ENCODE measurements at places on chromosomes 12 and 14.
A peak's percentile ranks its signal among the peaks of the same experiment; 100 is the strongest.

GRCh38 chr14:75229661-75230139 lies 48.9 kb upstream of the FOS start:
- DNase-seq, result no peak

DNA sequence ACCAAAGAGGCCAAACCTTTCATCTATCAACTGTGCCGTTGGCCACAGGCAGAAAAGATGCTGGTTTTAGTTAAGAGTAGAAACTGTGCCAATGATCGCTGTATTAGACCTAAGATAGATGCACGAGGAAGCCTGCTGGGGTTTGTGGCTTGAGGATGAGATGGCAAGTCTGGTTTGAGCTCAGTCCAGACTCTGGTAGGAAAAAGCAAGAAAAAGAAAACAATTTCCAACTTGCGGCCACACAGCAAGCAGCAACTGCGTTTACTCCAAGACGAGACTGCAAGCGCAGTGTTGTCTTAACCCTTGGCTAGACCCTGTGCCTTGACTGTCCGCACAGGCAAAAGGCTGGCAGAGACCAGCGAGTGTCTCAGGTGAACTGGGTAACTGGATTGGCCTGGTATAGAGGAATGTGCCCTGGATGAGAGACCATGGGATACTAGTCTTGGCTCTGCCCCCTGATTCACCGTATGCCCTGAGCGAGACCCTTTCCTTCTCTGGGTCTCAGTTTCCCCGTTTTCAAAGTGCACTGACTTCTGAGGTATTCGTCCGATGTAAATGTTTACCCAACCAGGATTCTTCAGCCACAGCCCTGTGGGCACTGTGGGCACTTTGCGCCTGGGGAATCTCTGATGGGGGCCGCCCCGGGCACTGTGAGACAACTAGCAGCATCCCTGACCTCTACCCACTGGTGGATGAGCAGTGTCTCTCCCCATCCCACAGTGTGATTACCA lies 113.4 kb downstream of the DICER1 start:
- DNase-seq, result no peak

DNA sequence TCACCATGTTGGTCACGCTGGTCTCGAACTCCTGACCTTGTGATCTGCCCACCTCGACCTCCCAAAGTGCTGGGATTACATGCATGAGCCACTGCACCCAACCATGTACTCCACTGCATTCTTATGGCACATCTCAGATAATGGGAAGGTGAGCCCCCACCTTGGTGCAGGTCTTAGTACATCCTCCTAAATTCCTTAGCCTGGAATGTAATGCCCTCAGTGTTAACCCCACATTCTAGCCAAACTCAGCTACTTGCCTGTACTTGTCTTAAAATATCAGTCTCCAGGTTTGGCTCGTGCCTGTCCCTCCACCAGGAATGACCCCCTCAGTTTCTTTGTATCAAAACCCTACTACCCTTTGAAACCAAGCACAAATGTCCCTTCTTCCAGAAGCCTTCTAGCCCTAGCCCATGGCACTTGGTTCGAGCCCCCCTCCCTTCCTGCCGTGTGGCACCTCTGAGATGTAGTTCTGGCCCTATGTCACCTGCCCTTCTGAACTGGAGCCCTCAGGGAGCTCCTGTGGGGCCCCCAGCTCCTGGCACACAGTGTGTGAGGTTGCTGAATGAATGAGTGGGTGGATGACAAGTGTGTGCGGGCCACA lies 8.4 kb downstream of the KCNH3 start:
- DNase-seq, result no peak

DNA sequence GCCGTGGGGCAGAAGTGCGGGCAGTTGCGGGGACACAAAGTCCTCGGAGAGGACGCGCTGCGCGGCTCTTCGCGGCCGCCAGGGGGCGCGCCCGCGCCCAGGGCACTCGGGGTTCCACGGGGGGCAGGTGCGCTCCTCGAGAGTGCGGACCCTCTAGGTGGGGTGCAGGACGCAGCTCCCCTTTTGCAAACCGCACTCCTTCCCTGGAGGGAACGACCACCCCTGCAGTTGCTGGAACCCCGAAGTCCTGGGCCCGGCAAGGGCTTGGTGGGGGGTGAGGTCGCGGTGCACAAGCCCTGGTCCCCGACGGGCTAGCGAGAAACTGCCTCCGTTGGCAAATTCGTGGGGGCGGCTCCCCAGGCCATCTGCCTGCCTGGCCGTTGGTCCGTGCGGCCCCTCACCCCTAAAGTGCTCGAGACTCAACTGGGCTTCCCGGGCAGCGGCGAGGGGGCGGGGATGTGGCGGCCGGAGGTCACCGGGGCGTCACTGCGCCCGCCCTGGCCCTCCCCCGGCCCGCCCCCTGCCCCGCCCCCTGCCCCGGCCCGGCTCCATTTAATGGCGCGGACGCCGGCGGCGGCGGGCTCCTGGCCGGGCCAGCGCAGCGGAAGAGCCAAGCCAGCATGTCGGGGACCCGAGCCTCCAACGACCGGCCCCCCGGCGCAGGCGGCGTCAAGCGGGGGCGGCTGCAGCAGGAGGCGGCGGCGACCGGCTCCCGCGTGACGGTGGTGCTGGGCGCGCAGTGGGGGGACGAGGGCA lies at the start of gene ADSS1:
TSS of gene ADSS1 (plus strand) at position 579 of the 756 bp plus-strand sequence. CDS start at position 621, 42 bp downstream.
- no peak for DNase-seq

GRCh38 chr14:98900798-98901197 lies 371.2 kb downstream of the BCL11B start:
- DNase-seq, result no peak

DNA sequence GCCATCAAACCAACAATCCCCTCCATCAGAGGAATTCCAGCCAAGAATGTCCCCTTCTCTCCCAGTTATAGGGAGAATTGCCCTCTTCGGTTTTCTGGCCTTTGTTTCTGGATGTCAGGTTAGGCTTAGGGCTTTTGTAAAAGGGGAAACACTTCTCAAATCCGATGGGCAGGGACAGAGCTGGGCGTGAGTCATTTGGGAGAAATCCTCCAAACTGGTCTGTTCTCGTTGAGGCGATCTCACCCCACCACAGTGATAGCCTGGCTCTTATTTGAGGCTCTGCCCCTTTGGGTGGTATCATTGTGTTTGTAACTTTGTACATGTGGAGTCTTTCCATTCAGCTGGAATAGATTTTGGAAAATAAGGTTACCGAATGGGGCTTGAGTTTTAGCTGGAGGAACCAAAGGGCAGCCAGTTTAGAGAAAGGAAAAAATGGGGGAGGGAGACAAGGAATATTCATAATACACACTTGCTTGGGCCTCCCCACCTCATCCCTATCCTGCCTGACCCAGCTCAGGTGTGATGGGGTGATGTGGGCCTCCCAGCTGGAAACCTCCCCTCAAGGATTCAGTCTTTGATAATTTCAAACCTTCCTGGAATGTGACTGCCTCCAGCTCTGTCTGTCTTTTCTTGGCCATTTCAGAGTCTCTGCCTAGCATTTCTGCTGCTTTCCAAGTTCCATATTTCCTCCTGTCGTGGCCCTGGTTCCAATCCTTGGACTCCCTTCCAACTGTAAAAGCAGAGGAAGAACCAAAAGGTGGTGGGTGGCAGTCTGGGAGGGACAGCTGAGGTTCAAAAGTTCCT lies 7.5 kb downstream of the HOXC4 start:
- DNase-seq, result no peak

DNA sequence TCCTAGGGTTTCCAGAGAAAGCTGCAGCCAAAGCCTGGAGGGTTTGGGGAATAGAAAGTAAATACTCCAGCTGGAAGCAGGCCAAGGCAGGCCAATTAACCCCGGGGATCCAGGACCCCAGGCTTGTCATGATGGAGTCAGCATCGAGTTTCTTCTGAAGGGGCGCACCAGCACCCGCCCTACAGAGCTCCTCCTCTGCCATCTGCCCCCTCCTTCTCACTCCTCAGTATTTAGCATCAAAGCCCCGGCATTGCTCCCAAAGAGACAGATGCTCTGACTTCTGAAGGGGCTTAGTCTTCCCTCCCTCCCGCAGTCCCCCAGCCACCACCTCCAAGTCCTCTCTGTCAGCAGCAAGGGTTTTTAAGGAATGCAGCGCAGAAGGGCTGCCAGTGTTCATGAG lies 285.1 kb upstream of the NOS1 start:
- DNase-seq, result peak; percentile 90

DNA sequence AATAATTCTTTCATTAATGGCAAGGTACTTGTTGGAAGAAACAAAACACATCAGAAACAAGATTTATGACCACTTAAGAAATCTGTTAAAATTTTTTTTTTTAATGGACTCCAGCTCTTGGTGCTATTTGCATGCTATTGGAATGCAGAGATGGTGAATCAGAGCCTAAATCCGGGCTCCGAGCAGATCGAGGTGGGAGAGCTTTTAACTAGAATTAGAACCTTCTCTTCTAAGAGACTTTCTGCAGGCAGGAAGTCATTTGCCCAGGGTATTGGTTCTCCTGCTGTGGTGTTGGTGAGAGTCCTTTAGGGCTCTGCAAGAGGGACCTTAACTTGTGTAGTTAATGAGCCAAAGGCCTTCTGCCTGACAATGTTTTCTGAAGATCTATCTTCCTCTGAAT lies 419.4 kb downstream of the SNAPC1 start:
- no peak for DNase-seq

Measured in brain (organoid and tissue), 16 donors.